ENCODE measurements at places on chromosomes 1 and 21. TPM values are rescaled to one million over a fixed set of nuclear protein-coding genes. Genes with fewer than 3 reads are reported as not detected.

The GPR52 gene
- 0.41 TPM for total RNA-seq

The ACAP3 gene
- 15.2 TPM for total RNA-seq

GRCh38 chr1:181216591-181216994 is 128.1 kb downstream of the IER5 start:
- no peak for DNase-seq

DNA sequence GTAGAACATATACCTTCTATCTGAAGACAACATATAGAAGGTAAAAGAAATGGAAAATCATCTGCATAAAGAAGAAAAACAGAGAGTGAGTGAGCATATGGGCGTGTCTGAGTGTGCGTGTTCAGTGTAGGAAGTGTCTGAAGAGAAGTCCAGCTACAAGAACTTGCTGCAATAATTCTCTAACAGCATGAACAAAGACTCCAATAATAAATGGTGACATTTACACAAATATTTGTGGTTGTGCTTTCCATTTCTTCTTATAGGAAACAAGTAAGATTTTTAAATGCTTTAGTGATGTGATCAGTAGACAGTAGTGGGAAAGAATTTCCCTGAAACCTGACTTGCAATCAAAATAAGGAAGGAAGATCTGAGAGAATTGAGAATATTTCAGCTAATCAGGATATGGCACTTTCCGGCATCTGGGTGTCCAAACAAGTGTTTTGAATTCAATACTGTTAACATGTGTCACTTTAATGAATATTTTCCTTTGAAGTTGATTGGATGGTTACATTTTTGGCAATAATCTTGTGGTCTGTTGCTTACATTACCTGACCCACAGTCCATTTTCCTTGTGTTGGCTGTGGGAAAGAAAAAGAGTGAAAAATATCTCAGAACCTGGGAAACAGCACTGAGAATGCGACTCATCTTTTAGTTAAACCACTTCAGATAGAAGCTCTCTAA is 154.0 kb downstream of the TGFB2 start:
- no peak for DNase-seq

GRCh38 chr1:20604678-20605077 is 15.8 kb downstream of the CDA start:
- no peak for DNase-seq

GRCh38 chr1:94947437-94947836 is 20.5 kb upstream of the CNN3 start:
- no peak for DNase-seq

GRCh38 chr1:216841165-216841564 is 117.9 kb upstream of the ESRRG start:
- no peak for DNase-seq
